ENCODE measurements at places on chromosomes 5 and 9.

GRCh38 chr5:133124891-133125290 is 73.1 kb downstream of the HSPA4 start:
- DNase-seq: no peak

- no peak for DNase-seq
Observed at GRCh38 chr5:1038417-1039209, 30.0 kb downstream of the NKD2 start.

- DNase-seq: no peak
Observed at GRCh38 chr9:33291031-33291397, 698 bp downstream of the NFX1 start.

- no peak for DNase-seq
Observed at GRCh38 chr9:8903077-8903476, 1103.5 kb upstream of the DMAC1 start.
